ENCODE measurements at places on chromosomes 11 and 22. TPM values are rescaled to one million over a fixed set of nuclear protein-coding genes. Genes with fewer than 3 reads are reported as not detected.

LRRC32 gene
- 3.9 TPM for total RNA-seq

UBXN1 gene
- total RNA-seq, result 321 TPM

DDX17 gene
- 333 TPM for total RNA-seq

MAP6 gene
- 5.7 TPM for total RNA-seq

DLG2 gene
- total RNA-seq, result 1.8 TPM

VWCE gene
- 8.3 TPM for total RNA-seq

ANGPTL5 gene
- not detected for total RNA-seq

C22orf31 gene
- total RNA-seq, result not detected

ZNF280A gene
- total RNA-seq, result not detected

MFNG gene
- 1.2 TPM for total RNA-seq

OR8D4 gene
- not detected for total RNA-seq

SPDYC gene
- total RNA-seq, result not detected

P2RX3 gene
- total RNA-seq, result not detected

DCHS1 gene
- total RNA-seq, result 15.5 TPM

APOA1 gene
- not detected for total RNA-seq

OR5AL1 gene
- not detected for total RNA-seq

MRGPRE gene
- total RNA-seq, result 1.7 TPM

MMP13 gene
- total RNA-seq, result not detected

NCAPH2 gene
- 41.3 TPM for total RNA-seq

HSCB gene
- 23.0 TPM for total RNA-seq

PANX1 gene
- 56.5 TPM for total RNA-seq

TBX1 gene
- total RNA-seq, result not detected

TRIM22 gene
- total RNA-seq, result 18.0 TPM

UBQLNL gene
- total RNA-seq, result not detected

OR52J3 gene
- not detected for total RNA-seq

ZMAT5 gene
- total RNA-seq, result 34.2 TPM

DERL3 gene
- 0.54 TPM for total RNA-seq

ELF5 gene
- not detected for total RNA-seq

ART5 gene
- 0.21 TPM for total RNA-seq

Data from kidney epithelial cell (primary cell).